ENCODE measurements at places on chromosomes 2 and 18.

- ATAC-seq: no peak
Observed at GRCh38 chr2:128787616-128788015, 468.9 kb upstream of the HS6ST1 start.

DNA sequence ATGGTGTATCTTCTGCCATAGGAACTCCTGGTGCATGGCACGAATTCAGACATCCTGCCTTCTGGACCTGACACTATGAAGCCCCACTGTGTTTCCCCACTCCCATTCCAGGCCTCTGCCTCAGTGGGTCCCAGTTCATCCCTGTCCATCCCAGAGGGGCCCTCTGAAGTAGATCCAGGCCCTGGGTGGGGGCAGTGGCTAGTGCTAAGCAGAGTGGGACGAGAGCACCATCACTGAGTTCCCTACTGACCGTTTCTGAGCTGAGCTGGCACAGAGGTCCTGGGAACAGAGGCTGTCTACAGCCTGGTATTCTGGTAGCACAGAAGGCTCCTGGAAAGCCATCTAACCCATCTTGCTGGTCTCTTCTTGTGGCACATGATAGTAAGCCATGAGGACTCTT lies 54.0 kb downstream of the ATOH8 start:
- ATAC-seq: no peak

- ATAC-seq: no peak
Observed at GRCh38 chr2:161625314-161625919, 1.2 kb downstream of the SLC4A10 start.

DNA sequence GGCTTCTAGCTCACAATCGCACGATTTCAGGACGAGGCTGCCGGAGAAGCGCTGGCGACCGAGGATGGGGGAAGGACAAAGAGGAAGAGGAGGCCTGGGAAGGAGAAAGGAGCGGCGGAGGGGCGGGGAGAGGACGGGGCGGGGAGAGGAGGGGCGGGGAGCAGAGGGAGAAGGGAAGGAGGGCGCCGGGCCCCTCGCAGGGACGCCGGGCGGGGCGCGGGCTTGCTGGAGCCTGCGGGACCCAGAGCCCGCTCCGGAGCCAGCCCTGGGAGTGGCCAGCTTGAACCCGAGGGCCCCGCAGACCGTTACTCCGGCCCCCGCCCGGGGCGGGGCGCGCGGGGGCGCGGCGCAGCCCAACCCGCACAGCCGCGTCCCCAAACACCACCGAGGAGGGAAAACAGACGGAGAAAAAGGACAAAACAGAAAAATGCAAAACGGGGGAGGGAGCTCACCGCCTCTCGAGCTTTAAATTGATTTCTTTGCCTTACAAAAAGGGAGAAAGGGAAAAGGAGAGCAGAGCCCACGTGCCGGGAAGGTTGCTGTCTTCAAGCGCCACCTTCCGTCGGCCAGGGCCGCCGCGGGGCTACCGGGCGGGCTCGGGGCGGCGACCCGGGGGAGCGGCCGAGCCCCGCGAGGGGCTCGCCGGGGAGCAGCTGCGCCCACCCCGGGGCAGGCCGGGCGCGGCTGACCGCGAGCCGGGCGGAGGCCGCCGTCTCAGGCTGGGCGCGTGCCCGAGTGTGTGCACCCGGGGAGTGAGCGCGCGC lies 781 bp upstream of the SOX11 start:
- ATAC-seq: no peak

DNA sequence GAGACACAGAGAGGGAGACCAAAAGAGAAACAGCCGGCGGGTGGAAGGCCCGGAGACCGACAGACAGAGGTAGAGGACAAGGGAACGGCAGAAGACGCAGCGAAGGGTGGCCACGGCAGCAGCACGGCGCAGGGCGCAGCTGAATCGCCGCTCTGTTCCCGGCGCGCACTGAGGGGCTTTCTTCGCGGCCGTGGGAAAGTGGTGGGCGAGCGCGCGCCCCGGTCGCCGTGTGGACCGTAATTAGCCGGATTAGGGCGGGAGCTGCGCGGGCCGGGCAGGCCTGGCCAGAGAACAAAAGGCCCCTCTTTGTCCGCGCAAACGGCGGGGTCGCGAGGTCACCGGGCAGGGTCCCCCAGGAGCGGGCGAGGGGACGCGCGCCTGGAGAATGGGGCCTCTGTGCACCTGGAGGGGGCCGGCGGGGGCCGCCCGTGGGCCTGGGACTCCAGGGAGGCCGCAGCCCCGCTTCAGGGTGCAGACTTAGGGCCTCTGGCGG lies 158.3 kb downstream of the ZFP36L2 start:
- no peak for ATAC-seq

DNA sequence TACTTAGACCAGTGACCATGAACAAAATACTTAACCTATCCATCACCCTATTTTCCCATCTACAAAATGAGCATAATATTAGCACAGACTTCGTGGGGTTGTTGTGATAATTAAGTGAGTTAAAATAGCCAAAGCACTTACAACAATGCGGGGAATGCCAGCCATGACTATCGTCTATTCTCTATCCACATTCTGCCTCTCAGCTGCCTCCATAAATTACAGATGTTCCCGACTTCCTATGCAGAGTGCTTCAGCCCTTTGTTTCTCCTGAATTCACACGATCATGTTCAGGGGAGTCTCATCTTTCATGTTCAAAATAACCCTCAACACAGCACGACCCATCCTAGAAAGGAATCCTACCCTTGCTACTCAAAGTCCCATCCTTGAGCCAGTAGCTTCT lies 211.6 kb downstream of the EN1 start:
- ATAC-seq: no peak

- ATAC-seq: peak; percentile 34
Observed at GRCh38 chr2:112251271-112251670, 3.6 kb downstream of the ZC3H8 start.

DNA sequence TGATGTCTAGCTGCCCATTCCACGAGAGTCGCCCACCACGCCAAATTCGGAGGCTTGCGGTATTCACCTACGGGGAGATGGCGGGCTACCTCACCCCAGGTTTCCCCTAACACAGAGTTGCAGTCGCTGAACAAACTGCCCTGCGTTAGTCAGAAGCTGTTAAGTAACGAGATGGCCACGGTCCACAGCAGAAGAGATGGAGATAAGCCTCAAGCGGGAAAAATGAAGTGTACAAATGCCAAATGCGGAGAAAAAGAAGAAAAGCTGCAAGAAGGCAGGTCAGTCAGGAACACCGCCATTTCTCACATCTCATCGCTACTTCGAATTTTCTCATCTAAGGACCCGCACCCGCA lies 425 bp downstream of the ASB3 start:
- peak; percentile 38 for ATAC-seq

GRCh38 chr2:160687629-160688028 lies 194.0 kb upstream of the RBMS1 start:
- no peak for ATAC-seq

DNA sequence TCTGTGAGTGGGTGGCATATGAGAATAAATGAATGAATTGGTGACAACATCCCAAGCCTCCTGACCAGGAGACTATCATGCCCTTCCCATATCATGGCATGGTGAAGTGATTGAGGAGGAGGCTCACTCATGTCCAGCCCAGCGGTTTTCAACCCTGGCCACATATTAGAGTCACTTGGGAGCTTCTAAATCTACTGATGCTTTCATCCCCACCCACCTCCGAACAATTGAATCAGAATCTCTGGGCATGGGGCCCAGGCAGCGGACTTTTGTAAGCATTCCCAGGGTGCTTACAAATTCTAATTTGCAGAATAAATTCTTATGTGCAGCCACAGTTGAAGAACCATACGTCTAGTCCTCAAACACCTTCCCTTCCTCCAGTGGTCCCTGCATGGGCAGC lies 81.7 kb upstream of the SEC11C start:
- no peak for ATAC-seq

GRCh38 chr18:69628774-69629359 lies 228.2 kb downstream of the DOK6 start:
- no peak for ATAC-seq

DNA sequence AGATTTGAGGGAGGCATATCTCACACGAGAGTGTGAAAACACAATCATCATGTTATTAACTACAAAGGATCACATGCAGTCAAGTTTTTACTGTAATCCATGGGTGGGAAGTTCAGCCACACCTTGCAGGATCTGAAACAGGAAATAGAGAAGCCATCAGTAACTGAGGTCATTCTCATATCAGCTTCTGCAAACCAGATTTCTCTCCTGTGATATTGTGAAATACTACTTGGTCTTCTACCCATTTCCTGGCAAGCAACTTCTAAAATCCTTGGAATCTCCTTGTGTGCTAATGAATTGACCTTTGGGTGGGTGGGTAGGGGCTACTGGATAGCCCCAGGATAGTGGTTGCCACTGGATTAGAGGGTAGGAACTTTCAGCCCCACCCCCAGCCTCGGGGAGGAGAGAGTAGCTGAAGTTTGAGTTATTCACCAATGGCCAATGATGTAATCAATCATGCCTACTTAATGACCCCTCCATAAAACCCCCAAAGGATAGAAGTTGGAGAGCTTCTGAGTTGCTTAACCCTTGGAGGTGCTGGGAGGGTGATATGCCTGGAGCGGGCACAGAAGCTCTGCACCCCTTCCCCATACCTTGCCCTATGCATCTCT lies 25.6 kb upstream of the TGIF1 start:
- ATAC-seq: no peak
